Activated T-cell treated with anti-CD3 and anti-CD28 coated beads, Interleukin-2, amount 50 U/mL, for 24 hours (primary cell): ENCODE measurements at places on chromosomes 7 and 10.

GRCh38 chr10:101686133-101686925 lies 8.6 kb downstream of the FBXW4 start:
- no peak overlapping the region for H3K4me3 ChIP-seq
- no peak for DNase-seq
- peaks cover 26% of the 10 kb centered on the region for H3K36me3 ChIP-seq
- H3K27ac ChIP-seq = no peak overlapping the region

- H3K4me3 ChIP-seq = no peak overlapping the region
- H3K36me3 ChIP-seq = peaks cover 89% of the 10 kb centered on the region
- no peak for DNase-seq
- no peak overlapping the region for H3K27ac ChIP-seq
- H3K4me1 ChIP-seq = peaks cover under 1% of the 10 kb centered on the region
Measured at GRCh38 chr10:92486637-92487036, 87.3 kb downstream of the IDE start.

GRCh38 chr7:126445991-126446390 lies 806.8 kb downstream of the GRM8 start:
- DNase-seq = no peak
- H3K36me3 ChIP-seq = no peaks in the 10 kb centered on the region
- no peaks in the 10 kb centered on the region for H3K4me1 ChIP-seq
- no peaks in the 10 kb centered on the region for H3K27me3 ChIP-seq

- no peaks in the 10 kb centered on the region for H3K4me1 ChIP-seq
- H3K4me3 ChIP-seq = no peak overlapping the region
- no peak for DNase-seq
- no peak overlapping the region for H3K27ac ChIP-seq
- no peaks in the 10 kb centered on the region for H3K36me3 ChIP-seq
Measured at GRCh38 chr10:44178856-44179255, 206.0 kb downstream of the CXCL12 start.

DNA sequence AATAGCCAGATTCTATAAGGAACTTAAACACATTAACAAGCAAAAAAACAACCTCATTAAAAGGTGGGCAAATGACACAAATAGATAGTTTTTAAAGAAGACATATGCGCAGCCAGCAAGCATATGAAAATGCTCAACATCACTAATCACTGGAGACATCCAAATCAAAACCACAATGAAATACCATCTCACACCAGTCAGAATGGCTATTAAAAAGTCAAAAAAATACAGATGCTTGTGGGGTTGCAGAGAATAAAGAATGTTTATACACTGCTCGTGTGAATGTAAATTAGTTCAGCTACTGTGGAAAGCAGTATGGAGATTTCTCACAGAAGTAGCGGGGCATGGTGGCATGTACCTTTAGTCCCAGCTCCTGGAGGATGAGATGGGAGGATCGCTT lies 164.0 kb downstream of the CHRM2 start:
- DNase-seq = no peak
- no peaks in the 10 kb centered on the region for H3K4me1 ChIP-seq
- no peak overlapping the region for H3K27ac ChIP-seq
- no peak overlapping the region for H3K4me3 ChIP-seq
- H3K36me3 ChIP-seq = no peaks in the 10 kb centered on the region
- H3K27me3 ChIP-seq = no peaks in the 10 kb centered on the region

DNA sequence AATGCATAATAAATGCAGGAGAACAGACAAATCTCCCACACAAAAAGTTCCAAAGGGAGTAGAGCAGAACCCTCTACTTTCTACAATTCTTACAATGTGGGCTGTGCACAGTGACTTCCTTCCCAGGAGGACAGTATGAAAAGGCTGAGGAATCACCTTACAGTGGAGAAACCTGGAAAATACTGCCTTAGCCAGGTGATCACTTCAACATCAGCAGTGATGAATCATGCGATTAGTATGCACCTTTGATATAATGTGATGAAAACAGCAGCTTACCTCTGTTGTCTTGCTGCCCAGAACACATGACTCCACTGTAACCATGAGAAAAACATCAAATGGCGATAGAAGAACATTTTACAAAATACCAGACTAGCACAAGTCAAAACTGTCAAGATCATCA lies 329.7 kb upstream of the POM121L12 start:
- no peak overlapping the region for H3K27ac ChIP-seq
- no peaks in the 10 kb centered on the region for H3K36me3 ChIP-seq
- H3K4me3 ChIP-seq = no peak overlapping the region
